ENCODE measurements at places on chromosomes 11 and 22.
A peak's percentile ranks its signal among the peaks of the same experiment; 100 is the strongest.

GRCh38 chr11:126024123-126024522 is 38.5 kb downstream of the CDON start:
- no peak for DNase-seq

DNA sequence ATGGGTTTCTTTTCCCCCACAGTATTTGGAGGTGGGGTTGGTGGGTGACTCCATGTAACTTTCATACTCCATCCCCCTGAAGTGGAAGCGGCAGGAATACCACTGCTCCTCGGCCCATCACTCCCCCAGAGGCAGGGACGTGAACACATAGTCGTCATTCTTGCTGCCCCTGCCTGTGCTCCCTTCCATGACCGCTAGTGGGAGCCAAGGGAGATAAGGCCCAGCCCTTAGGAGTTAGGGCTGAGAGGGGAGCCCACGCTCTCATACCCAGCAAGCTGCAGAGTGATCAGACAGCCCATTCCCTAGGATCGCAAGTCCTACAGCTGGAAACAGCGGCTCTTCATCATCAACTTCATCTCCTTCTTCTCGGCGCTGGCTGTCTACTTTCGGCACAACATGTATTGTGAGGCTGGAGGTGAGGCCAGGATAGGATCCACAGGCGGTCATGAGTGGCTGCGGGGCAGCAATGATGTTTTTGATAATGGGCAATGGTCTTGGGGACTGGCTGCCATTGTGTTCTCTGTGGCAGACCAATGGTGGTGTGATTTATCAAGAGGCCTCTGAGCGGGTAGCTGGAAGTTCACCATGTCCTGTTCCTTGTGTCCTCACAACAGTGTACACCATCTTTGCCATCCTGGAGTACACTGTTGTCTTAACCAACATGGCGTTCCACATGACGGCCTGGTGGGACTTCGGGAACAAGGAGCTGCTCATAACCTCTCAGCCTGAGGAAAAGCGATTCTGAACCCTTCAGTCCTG is 15.9 kb downstream of the RHOG start:
- DNase-seq: no peak

DNA sequence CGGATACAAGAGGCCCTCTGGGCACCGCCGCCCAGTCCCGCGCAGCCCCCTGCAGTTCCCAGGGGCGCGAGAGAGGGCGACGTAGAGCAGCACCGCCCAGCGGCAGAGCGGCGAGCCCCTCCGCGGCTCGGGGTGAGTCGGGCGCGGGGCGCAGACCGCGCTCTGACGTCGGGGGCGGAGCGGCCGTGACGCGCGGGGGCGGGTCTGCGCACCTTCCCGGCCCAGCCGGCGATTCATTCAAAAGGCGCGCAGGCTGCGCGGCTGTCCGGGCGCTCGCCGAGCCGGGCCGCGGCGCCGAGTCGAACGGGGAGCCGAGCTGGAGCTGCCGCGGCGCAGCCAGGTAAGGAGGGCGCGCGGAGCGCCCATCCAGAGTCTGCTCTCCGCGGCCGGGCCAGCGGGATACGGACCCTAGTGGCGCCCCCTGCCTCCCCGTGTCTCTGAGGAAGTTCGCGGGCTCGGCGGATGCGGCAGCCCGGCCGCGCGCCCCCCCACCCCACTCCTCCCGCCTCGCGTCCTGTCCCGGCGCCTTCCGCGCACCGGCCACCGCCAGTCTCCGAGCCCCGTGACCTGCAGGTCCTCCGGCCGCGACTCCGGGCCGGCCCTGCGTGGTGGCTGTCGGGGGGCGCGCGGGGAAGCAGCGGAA is at the start of gene RELT:
Gene RELT, plus strand, starts transcription at position 240 of the 643 bp plus-strand sequence. CDS start 12,738 bp downstream, outside the sequence.
- peak; percentile 92 for DNase-seq

- no peak for DNase-seq
Observed at GRCh38 chr11:100639140-100639539, 47.9 kb upstream of the ARHGAP42 start.

GRCh38 chr11:61004180-61004611 is 32.7 kb downstream of the CD6 start:
- DNase-seq: peak; percentile 81

DNA sequence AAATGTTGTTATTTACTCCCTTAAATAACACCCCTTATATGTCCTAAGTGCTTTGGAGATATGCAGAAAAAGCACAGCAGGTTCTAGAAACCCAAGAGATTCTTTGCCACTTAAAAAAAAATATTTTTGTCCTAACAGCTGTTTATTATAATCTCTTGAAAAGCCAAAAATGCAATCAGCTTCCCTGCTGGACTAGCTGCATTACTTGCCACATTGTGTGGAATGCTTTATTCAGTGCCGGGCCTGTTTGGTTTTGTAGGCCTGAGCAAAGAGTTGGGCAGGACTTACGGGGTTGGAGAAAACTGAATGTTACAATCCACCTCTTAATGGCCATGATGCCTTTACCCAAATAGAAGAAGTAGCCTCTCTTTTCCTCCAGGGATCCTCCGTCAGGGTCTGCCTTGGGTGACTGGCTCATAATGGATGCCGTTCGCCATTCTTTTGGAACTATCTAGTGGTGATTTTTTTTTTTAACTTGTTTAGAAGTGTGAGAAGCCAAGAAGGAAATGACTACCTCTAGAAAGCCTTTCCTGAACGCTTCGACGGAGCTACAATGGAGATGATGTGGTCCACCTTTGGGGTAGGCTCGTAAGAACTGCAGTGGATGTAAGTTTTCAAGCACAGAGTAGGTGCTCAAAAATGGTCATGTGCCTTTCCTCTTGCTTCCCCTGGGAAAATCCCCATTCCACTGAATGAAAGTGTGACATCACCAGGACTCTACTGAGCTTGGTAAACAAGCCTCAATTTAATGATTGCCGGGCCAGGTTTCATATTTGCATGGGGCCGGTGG is 241.3 kb upstream of the NCAM1 start:
- no peak for DNase-seq

DNA sequence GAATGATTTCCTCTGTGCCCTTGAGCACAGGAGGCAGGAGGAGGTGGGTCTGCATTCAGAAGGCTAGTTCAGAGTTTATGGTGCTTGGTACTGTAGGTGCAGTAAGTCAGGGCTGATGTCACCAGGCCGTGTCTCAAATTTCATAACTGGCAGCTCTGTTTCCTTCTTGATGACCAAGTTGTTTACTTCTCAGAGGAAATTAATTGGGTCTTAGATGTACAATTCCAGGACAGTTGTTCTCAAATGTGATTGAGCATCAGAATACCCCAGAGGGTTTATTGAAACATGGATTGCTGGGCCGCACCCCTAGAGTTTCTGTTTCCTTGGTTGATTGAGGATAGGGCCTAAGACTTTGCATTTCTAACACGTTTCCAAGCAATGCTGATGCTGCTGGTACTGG is 6.2 kb downstream of the AMOTL1 start:
- DNase-seq: no peak

DNA sequence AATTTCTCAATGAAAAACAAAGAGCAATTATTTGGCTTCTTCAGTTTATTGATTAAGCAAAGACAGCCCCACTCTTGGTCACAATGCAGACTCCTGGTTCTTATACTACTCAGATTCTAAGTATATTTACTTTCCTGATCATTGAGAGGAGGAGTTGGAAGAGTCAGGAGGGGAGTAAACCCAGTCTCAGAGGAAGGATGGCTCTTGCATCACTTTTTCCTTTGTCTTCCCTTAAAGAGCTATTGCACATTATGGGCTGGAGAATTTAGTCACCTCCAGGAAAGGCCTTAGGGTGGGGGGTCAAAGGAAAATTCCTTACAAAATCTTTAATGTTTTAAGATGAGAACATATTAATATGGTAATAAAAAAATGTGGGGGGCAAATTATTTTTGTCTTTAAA is 8.1 kb downstream of the SLC17A6 start:
- DNase-seq: no peak

DNA sequence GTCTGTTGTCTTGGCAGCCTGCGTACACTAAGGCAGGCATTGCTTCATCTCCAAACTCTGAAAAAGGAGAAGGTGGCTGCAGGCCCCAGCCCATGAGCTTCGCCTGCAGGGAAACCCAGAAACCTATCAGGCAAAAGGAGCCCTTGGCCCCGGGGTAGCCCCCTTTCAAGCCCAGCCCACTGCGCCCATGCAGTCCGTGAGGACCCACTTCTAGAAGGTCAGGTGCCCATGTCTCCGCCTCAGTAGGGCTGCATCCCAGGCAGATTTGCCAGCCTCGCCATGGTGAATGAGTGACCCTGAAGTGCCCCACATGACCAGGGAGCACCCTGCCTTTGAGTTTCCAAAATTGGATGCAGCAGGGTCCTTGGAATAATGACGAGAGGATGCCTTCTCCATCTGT is 1158.4 kb downstream of the BRD1 start:
- no peak for DNase-seq

DNA sequence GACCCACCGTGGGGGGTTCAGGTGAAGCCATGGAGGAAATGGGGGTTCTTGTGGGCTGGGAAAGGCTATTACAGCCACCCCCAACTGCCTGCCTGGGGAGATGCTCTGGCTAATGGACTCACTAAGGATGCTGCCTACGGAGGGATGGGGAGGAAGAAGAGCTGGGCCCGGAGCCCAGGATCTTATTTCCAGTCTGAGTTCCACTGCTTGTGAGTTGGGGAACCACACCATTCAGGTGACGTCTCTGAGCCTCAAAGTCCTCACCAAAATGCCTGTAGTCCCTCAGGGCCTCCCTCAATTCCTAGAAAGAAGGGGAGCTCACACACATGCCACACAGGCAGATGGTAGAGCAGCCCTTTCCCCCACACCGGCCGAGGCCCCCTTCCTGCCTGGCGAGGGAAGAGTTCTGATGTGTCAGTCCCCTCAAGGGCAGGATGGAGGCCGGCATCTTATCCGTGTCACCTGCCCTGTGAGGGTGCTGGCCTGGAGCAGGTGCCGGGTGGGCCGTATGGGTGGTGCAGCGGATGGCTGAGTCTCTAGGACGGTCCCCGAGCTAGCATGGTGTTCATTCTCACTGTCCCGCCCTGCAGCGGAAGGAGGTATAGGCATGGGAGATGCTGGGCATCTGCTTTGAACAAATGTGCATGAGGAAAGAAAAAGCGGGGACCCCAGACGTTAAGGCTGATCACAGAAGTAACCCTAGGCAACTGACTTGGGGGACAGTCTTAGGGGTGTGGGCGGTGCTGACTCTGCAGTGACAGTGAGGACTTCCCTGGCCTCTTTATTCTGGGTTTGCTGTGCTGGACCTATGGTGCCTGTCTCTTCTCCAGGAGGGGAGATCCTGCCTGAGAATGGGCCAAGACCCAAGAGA is 15.7 kb downstream of the MRGPRF start:
- peak; percentile 58 for DNase-seq

GRCh38 chr11:92556431-92556830 is 331.8 kb downstream of the FAT3 start:
- no peak for DNase-seq

GRCh38 chr11:78666675-78667160 is 92.1 kb upstream of the NARS2 start:
- DNase-seq: no peak

DNA sequence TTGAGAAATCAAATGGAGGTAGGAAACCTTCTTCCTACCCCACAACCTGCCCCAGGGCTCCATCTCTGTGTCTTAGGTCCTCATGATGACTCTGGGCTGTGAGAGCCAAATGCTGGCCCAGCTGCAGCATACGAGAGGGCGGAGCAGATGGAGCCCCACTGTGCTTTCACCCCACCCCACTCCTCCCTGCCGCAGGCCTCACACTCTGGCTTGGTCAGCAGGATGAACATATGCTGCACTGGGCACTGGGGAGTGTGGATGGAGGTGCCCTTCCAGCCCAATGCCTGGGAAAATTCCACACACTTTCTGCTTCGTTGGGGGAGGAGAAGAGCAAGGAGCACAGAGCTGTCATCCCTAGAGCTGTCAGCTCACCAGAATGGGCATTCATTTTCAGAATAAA is 271.6 kb upstream of the CADM1 start:
- no peak for DNase-seq

DNA sequence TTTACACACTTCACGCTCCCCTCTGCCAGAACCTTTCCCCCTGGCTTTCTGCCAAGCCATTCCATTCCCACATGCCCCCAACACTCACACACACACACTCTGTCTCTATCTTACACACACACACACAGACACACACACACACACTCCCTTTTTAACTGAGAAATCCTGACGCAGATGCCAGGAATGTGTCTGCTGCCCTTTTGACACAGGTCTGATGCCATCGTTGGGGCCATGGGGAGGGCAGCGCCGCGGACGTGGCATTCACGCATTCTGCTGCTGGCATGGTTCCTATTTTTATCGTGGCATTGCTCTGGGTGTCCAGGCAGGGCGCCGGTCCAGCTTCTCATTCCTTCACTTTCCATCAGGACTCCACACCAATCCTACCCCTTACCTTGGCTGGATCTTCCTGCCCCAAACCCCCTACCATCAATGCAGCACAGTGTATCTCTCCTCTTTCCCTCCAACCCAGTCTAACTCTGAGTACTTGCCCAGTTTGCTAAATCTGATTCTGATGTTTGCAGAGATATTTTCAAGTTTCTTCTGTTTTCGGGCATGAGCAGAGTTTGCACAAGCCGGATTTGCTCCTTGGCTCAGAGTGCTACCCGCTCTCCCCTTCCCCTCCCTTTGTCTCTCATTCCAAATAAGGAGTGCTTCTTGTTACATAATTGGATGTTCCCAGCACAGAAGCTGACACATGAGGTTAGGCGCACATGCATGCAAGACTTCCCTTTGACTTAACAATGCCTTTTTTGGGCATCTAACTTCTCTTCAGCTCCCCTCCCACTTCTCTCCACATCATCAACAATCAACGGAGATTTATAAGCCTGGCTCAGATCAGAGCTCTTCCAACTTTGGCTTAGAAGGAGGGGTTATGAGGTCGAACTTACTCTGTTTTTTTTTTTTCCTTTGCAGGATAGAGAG is 18.8 kb downstream of the SNX19 start:
- no peak for DNase-seq

- no peak for DNase-seq
Observed at GRCh38 chr11:123391646-123392348, 38.3 kb upstream of the GRAMD1B start.

DNA sequence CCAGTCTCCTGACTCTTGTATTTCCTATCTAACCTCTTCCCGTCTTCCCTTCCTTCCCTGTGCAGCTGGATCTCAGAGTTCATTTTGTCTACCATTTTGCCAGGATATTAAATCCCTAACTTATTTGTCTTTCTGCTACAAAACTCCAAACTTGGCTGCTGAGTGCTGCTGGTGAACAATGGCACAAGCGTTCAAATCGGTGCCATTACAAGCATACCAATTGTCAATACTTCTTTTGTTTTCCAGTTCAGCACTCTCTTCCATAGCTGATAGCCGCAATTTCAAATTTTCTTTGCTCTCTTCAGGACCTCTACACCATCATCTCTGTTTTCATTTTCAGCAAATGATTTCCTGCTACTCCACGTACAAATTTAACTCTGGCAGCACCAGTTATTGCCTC is 13.4 kb downstream of the IL18 start:
- DNase-seq: no peak

DNA sequence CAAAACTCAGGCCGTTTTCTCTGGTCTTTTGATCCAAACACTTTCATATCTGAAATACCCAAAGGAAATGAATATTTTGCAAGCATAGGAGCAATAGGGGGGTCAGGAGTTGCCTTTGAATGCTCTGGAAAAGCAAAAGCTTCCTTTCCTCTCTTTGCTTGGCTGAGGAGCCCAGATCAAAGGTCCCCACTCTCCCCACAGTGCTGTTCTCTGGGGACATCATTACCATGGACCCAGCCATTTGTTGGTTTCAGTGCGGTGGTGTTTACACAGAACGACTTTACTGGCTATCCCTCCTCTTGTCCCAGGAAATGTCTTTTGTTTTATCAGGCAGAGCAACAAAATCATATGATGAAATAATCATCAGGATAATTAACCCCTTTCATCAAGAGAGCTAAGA is 1089.1 kb downstream of the TBC1D22A start:
- no peak for DNase-seq

- no peak for DNase-seq
Observed at GRCh38 chr11:57668434-57668782, 494 bp downstream of the ZDHHC5 start.
